ENCODE measurements at places on chromosomes 4 and X.

- no peak for DNase-seq
Measured at GRCh38 chr4:113815826-113816225, 54.3 kb upstream of the CAMK2D start.

DNA sequence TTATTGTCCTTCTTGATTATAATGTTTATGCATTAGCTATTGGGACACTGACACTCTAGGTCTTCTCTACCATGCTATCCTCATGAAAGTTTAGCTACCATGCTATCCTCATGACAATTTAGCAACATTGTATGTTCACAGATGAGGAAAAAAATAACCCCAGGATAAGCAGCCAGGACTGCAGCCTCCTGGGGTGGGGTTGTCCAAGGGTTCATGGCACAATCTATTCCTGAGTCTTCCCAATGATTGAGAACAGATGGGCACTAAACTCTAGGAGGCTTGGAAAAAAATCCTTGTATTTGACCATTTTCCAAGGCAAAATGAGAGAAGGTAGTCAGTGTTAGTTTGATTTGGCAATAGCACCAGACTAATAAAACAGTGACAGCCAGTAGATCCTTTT, 619.8 kb upstream of the LCORL start:
- DNase-seq: no peak

GRCh38 chr4:86961116-86961515, 26.3 kb downstream of the AFF1 start:
- peak; percentile 62 for DNase-seq

GRCh38 chrX:107205770-107206696, at the start of the genes DNAAF6 and NUP62CL:
TSS of gene DNAAF6 (plus strand) at chrX:107206611. CDS start at chrX:107212876, 6,265 bp downstream.
TSS of gene NUP62CL (minus strand) at chrX:107206433. CDS start at chrX:107175146, 31,287 bp downstream.
- DNase-seq: peak; percentile 92

DNA sequence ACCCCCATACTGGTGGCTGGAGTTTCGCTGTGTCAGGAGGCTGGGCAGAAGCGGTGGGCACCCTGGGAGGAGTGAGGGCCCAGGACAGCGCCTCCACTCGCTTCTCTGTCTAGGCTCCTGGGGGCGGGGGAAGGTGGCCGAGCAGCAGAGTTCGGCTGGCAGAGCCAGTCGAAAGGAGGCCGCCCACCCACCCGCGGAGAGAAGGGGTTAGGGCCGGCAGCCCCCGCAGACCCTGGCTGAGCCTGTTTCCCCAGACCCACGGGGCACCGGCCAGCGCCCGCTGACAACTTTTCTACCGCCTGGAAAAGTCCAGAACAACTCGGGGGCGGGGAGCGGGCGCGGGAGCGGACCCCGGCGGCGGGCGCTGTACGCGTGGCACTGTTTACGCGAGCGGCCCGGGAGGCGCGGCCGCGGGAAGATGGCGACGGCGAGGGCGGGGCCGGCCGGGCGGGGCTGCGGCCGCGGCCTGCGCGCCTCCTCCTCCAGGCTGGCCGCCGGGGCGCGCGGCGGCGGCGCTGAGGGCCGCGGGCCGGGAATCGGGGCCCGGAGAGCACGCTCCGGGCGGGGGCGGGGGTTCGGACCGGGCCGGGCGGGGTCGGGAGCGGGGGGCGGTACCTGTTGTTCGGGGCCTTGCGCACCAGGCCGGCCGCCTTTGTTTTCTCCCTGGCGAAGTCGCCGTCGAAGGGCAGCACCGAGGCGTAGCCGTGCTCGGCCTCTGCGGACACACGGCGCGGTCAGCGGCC, 628 bp downstream of the MXD4 start:
- DNase-seq: peak; percentile 69

DNA sequence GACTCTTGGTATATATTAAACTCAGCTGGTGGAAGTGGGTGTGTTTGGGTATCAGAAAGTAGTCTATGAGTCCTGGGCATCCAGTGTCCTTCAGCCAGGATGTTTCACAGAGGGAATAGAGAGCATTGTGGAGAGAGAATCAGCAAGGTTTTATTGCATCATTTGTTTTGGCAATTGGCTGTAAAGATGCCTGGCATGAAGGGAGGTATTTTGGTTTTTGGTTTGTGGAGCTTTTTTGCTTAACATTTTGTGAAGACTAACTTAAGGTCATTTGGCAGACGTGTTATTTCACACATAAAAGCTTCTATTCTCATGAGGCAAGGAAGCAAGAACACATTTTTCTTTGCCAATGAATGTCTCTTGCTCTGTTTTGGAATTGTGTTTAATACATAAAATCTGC, 71.1 kb downstream of the DCLK2 start:
- no peak for DNase-seq

DNA sequence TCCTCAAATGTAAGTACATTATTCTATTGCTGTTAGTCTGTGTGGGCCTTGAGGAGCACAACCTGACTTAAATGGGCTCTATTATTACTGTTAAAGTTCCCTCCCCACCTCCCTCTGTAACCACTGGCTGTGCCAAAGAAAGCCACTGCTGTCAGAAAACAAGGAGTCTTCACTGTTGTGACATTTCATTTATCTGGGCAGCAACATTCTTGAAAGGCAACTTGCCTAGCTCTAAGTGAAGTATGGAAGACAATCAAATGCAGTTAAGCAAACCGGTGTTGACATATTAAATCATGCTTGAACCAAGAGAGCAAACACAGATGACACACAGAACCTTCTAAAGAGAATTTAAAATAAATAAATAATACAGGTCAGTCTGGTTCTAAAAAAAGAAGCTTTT, 81.0 kb downstream of the EPHA5 start:
- DNase-seq: no peak

GRCh38 chrX:46117234-46117633, 428.0 kb downstream of the ZNF674 start:
- no peak for DNase-seq

DNA sequence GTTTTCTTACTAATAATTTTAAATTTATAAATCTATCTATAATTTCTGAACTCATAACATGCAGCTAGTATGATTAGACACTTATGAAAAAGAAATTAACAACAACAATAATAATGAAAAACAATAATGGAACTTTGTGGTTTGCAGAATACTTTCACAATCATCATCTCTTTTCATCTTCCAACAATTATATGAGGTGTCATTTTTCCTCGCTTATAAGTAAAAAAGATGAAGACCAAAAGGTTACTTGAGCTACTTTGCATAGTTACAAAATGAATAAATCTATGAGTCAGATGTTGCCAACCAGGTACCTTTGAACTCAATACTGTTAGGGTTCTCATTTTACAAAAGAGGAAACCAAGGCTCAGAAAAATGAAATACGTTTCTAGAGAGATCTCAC, 98.5 kb upstream of the ELOVL6 start:
- DNase-seq: no peak

DNA sequence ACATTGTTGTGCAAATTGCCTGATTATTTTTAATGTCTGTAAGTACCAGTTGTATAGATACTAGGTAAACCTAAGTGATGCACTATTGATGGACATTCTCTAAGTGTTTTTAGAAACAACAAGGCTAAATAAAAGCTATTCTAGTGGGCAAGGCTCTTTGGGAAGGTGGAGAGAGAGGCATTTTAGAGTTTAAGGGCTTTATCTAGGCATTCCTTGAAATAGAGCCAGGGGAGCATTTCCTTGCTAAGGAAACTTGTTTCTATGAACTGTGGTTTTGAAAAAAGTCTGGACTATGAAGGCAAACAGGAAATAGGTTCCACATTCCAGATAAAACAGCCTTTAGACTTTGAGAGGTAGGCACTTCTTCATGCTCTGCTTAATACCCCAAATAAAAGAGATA, 23.8 kb downstream of the BMX start:
- no peak for DNase-seq

DNA sequence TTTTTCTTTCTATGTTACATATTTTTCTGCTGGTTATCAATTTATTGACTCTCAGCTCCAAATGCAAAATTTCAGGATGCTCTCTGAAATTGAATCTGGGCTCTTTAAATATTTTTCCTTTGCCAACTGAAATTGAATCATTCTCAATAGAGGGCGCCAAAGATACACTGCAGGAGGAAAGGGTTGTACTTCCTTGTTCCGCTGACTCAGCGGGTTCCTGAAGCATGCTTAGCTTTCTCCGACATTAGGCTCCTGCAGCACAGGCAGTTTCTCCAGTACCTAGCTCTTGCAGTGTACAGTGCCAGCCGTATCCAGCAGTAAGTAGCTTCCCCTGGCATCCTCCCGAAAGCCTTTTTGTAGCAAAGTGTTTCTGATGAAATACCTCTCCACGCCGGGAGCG, 28.8 kb upstream of the CFAP47 start:
- peak; percentile 70 for DNase-seq

- DNase-seq: no peak
Measured at GRCh38 chrX:118108304-118108703, 8.3 kb downstream of the KLHL13 start.

DNA sequence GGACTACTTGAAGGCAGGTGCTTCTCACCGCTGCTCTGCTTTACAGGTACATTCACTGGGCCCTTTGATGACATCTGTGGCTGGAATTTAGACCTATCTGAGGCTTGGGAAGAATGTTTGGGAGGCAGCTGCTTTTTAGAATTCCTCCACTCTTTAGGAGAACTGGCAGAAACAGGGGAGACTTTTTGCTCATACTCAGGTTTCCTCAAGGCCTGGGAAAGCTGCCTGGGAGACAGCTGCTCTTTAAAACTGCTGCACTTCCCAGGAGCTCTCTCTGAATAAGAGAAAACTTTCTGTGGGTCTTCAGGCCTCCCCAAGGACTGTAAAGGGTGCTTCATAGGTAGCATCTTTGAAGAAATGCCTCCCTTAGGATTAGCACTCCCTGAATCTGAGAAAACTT, 14.3 kb downstream of the CT47C1 start:
- DNase-seq: no peak

DNA sequence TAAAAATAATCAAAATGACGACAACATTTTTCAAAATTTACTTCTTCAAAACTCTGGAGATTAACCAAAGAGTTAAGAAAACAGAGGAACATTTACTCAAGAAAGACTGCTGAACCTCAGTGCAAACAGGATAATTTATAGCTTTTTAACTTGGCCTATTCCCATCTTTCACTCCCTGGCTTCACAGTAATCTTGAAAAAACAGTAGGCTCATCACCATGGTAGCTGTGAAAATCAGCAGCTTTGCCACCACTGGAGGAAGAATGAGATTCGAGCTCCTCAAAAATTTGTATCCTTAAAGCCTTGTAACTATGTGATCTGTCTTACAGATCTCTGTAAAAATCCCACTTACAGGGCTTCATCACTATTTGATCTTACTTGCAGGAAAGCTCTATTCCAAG, 447.7 kb upstream of the CTSO start:
- DNase-seq: no peak

GRCh38 chrX:134572816-134573682, 85.2 kb downstream of the PLAC1 start:
- no peak for DNase-seq

DNA sequence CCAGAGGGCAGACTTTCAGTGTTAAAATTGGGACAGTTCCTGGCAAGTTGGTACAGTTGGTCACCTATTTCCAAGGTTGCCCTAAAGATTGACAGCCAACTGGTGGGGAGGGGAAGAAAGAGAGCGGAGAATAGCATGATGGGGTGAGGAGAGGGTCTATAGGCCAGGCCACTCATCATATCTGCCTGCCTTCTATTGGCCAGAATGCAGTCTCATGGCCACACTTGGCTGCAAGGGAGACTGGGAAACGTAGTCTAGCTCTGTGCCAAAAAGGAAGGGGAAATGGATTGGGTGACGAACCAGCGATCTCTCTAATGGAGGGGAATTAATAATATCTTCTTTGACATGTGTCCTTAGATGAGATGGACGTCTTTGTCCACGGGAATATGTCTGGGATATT, 197.4 kb upstream of the ATP6AP2 start:
- no peak for DNase-seq

- DNase-seq: no peak
Measured at GRCh38 chr4:82765134-82765533, 33.5 kb downstream of the SCD5 start.

GRCh38 chrX:72071213-72071612, 60.5 kb downstream of the RTL5 start:
- DNase-seq: no peak

- no peak for DNase-seq
Measured at GRCh38 chrX:46130247-46130646, 415.0 kb downstream of the ZNF674 start.

DNA sequence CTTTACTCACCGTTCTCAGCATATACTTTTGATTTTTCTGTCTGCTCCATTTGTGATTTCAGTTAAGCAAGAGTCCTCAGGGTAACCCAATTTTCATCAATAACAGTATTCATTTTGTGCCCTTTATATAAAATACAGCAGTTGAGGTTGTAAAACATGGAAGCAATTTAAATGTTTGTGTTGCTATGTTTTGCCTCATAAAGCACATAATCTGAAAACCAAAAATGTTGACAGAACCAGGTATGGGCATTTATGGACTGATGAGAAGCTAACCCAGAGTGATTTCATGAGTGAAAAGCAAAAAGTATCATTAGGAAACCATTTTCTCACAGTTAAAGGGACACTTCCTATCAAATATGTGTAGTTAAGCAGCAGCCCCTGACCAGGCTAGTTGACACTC, at the start of gene ASIC5:
TSS of gene ASIC5 (minus strand) at position 101 of the 400 bp plus-strand sequence. CDS start at position 50, 51 bp downstream.
- DNase-seq: no peak

GRCh38 chrX:118212817-118213183, 96.2 kb upstream of the KLHL13 start:
- peak; percentile 39 for DNase-seq

DNA sequence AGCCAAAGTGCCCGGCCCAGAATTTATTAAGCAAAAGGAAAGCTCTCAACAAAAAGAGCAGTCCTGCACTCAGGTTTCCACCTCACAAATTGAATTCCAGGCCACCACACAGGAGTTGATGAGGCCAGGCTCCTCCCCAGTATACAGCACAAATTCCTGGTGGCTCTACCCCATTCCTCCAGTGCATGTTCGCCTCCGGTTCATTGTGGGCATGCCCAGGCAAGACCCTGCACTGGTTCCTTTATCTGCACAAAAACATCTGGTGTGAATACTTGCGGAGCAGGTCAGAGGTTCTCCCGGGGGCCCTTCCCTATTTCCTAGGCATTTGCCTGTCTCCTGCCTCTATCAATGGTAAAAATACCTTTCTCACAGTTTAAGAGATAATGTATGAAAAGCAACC, 195.2 kb upstream of the ANXA10 start:
- peak; percentile 55 for DNase-seq

Measured in hematopoietic multipotent progenitor cell treated with erythropoietin and hydrocortisone succinate and interleukin-3 and kit ligand, for 6 days (in vitro differentiated cells).